ENCODE measurements at places on chromosomes 6 and 20. TPM values are rescaled to one million over a fixed set of nuclear protein-coding genes. Genes with fewer than 3 reads are reported as not detected.

GRCh38 chr20:46229478-46230105, 78.7 kb downstream of the CDH22 start:
- DNase-seq: no peak

DNA sequence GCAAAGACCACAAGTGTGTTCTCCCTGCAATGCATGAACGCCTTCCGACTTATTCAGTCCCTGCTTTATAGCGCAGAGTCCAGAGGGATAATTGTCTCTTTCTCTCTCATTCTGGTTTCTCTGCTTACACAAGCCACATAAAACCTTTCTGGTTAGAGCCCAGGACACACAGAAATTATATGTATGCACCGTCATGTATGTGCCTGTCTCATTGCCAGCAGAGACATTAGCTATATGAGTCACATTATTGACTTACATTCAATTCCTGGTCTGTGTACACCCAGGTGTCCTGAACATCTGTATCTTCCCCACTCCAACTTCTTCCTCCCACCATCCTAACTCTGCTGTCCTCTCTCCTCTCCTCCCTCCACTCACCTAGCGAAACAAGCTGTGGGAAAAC, 44.0 kb downstream of the LRFN2 start:
- DNase-seq: no peak

PRR18 gene
- total RNA-seq: 0.39 TPM

SMLR1 gene
- not detected for total RNA-seq
